ENCODE measurements at places on chromosomes 1 and 21.

GRCh38 chr21:26914557-26914956 is 52.3 kb downstream of the ADAMTS5 start:
- DNase-seq, result no peak

- DNase-seq, result no peak
These were observed 36.5 kb downstream of the LRRC8C start for GRCh38 chr1:89669441-89669840.

DNA sequence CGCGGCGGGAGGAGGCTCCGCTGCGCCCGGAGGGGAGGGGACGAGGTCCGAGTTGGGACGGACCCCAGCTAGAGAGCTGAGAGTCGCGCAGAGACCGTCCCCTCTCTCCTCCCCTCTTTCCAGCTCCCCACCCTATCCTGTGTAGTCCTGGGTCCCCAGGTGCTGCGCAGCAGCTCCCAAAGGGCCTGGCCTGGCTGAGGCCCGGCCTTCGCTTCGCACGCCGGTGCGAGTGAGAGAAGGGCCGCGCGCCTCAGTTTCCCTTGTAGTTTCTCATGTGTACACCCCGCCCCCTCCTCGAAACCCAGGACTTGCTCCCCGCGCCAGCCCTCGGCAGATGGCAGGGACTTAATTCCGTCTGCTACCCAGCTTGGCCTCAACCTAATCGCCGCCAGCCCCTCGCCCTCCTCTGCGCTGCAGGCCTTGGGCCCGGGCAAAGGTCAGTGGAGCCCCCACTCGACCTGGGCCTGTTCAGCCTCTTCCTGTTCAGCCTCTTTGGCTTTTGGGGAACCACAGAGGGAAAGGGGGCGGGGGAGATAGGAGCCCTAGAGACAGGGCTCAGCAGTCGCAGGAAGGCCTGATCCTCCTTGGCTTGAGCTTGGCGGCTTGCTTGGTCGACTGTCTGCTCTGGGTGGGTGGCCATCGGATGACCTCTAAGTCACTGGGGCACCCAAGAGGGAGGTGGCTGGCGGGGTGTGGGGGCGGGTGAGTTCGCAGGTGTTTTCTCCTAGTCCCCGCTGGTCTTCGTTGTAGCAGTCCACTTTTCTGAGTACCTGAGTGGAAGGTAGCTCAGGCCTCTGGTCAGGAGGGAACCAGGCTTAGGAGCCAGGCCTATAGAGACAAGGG is 1.0 kb downstream of the ZNF687 start:
- DNase-seq, result peak; percentile 18

DNA sequence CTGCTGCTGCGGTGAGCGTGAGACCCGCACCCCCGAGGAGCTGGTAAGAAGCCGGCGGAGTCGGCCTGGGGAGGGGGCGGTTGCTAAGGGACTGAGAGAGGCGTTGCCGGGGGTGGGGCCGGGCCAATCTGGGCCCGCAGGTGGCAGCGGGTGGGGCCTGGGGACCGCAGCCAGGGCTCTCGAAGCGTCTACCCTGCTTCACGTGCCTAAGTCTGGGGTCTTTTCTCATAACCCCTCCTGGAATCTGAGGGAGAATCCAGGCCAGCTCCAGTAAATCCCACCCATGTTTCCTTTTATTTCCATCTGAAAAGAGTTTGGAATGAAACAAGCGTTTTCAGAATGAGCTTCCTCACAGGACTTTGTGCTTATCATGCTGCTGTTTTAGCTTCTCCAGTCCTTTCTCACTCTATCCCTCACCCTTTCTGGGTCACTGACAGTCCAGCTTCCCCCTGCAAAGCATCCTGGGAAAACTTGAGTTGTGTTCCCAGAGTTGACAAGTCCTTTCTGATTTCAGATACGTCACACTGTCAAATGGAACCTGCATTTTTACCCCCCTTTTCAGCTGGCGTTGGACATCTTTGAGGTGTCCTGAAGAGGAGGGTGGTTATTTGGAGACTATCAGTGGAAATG is 431 bp downstream of the CLCN6 start:
- DNase-seq, result peak; percentile 41

DNA sequence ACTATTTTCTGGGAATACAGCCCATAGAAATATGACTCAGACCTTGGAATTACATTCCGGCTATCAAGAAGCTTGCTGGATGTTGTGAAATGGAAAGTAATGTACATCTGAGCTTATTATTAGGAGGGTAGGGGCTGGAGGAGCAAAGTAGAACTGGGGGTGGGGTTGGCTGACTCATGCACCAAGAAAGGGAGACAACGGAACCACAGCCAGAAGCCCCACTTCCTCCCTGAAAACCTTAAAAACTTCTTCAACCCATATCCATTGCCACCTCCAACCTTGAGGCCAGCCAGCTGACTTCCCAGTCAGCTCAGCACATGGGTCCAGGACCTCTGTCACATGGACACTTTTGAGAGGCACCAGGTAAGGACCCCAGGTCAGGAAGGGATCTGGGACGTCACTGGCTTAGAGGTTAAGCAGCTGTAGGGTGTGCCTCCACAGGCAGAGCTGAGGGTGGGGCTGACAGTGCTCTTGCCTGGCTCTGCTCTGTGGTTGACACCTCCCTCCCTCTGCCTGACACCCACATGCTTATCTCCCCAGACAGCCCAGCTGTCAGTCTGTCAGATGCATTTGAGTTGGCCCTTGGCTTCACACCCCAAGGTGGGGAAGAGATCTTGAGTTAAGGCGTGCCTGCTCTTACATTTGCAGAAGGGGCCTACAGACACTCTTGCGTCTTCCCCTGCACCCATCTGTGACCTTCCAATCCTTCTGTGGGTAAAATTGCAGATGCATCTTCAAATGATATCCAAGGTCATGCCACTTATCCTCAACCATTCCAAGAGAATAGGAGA is 5.7 kb upstream of the ZNF683 start:
- peak; percentile 94 for DNase-seq

- DNase-seq, result peak; percentile 31
These were observed 8.8 kb upstream of the CEP85 start for GRCh38 chr1:26225033-26225831.

DNA sequence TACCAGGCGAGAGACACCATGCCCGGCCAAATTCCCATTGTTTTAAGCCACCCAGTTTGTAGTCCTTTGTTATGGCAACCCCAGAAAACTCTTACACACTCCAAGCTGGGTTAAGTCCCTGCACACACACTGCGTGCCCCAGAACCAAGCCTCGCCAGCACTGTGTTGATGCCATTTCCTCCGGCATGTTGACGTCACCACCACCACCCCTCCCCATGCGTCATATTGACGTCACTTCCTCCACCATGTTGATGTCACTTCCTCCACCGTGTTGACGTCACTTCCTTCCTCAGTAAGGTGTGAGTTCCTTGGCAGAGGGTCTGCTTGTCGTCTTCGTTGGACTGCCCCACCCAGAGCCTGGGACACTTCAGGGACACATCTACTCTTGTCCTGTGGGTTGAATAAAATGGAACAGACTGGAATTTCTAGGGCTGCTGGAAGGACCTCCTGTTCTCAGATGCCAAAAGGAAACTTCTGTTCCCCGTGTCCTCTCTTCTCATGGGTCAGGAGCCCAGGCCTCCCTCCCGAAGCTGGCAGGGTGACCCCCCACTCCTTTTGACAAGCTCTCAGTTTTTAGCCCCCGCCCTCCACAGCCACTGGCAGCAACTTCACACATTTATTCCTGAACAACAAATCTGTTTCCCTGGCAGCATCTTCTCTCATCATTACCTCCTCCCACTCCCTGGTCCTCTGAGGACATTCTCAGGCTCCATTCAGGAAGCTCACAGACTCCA is 643.3 kb downstream of the NPHP4 start:
- no peak for DNase-seq

GRCh38 chr21:42203321-42203720 is 15.6 kb upstream of the ABCG1 start:
- DNase-seq, result no peak

GRCh38 chr1:36156329-36157114 is 562 bp downstream of the MAP7D1 start:
- no peak for DNase-seq

GRCh38 chr21:46216132-46216747 is 12.3 kb downstream of the LSS start:
- no peak for DNase-seq

DNA sequence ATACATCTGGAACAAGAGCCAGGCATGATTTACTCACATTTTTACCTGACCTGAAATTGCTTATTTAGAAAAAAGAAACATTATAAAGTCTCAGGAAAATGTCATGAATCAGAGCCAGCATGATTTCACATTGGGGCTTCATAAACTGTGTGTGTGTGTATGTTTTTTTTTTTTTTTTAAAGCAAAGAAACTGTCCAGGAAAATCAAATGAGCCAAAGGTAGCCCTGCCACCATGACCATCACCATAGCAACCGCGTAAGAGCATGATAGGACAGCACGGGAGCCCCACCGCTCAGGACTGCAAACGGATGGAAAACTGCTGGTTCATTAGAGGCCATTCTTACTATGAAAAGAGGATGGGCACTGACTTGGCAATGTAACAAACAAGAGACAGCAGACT is 139.2 kb downstream of the NTMT2 start:
- no peak for DNase-seq

- peak; percentile 57 for DNase-seq
These were observed 47.4 kb upstream of the USP25 start for GRCh38 chr21:15682186-15682895.

- DNase-seq, result no peak
These were observed 13.7 kb downstream of the TFAP2E start for GRCh38 chr1:35586808-35587207.

GRCh38 chr1:157542676-157543075 is 9.6 kb downstream of the FCRL5 start:
- no peak for DNase-seq

- DNase-seq, result no peak
These were observed 327.9 kb upstream of the C1orf174 start for GRCh38 chr1:4227986-4228385.

GRCh38 chr1:231106347-231106746 is 55.5 kb upstream of the TRIM67 start:
- peak; percentile 15 for DNase-seq

DNA sequence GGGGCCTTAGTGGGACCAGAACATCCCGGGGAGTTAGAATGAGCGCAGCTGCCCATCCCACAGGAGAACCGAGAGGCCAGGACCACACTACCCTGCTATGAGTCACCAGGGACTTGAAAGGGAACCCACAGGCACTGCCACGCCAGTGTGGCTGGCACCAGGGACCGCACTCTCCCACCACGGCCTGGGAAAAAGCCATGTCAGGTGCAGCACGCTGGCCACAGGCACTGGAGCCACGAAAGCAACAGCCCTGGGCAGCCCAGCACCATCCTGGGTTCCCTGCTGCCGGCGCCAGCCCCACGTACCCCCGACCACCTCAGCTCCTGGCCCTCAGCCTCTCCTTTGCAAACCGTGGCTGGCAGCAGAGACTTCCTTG is 14.1 kb upstream of the TMEM240 start:
- no peak for DNase-seq

DNA sequence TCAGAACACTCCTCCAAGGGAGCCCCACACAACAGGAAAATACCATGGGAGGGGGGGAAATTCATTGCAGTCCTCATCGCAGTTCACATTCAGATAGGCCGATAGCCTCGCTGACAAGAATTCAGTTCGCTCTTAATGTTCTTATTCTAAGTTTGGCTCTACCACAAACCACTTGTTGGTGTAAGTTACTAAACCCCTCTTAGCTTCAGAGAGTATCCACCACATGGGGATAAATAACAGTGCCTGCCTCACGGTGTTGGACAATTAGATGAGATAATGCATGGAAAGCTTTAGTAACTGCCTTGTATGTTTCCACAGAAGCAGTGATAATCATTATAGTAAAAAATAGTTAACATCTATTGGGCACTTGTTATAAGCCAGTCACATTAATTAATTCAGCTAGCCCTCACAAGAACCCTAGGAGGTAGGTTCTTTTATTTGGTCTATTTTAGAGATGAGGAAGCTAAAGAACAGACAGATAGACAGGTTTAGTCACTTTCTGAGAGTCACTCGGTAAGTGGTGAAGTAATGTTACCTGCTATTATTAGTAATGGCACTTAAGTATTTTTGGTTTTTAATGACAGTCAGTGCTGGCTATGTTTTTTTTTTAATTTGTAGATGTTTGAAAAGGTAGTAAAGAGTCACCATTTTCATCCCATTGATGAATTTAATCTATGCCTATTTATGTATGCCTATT is 10.1 kb downstream of the VAV3 start:
- no peak for DNase-seq

GRCh38 chr21:30990514-30991262 is 47.6 kb downstream of the KRTAP19-8 start:
- no peak for DNase-seq

Data from AG08395 (cell line).